ENCODE measurements at places on chromosomes 6 and 20.
A peak's percentile ranks its signal among the peaks of the same experiment; 100 is the strongest.

DNA sequence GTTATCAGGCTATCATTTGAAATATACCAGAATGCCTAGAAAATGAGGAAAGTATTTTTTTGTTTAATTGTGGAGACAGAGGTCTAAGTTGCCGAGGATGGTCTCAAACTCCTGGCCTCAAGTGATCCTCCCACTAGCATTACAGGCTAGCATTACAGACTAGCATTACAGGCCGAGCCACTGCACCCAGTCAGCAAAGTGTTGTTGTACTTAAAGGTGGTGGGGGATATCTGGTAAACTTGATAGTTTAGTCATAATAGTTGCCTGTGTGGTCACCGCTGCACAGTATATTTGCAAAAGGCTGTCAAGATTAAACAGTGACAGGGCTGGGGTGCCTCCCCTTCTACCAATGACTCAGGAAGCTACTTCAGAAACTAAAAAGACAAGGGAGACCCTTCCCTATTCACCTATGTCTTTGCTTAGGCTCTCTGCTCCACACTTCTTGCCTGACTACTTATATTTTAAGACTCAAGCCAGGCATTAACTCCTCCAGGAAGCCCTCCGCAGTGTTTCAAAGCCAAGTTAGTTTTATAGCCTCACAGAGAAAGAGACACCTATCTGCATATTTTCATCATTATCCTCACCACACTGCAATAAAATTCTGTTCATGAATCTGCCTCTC is 3.1 kb upstream of the AKIRIN2 start:
- DNase-seq = no peak

DNA sequence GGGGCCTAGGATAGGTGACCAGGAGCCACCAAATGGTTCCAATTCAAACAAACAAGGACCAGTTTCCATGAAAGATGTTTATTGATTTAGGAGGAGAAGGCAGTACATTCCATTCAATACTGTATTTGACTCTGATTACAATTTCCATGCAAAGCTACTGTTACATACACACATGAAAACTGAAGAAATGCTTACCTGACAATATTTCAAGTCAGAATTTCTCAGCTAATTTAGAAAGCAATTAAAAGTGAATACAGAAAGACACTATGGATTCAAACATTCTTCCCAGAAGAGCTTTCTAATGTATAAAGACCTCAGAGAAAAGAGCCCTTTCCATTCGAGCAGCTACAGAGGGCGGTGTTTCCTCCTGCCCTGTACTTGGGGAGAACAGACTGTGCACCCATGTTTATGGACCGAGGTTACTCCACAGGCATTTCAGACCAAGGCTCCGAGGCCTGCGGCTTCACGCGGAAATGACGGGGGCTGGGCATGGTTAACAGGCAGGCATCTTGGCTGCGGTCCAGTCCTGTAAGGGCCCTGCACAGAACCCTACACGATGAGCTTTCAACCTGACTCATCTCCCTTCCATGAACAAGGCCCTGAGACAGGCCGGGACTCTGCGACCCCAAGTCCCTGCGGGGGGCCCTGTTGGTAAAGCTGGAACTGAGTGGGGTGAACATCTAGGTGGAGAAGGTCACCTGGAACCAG is 25.7 kb upstream of the TCFL5 start:
- peak; percentile 93 for DNase-seq

GRCh38 chr6:96194675-96195074 is 178.9 kb downstream of the FUT9 start:
- DNase-seq = no peak

GRCh38 chr6:7541175-7542064 is at the start of gene DSP:
DSP (plus strand) TSS chr6:7541671; CDS start chr6:7541916, 245 bp downstream.
- no peak for DNase-seq

GRCh38 chr6:131062241-131063027 is 611 bp downstream of the EPB41L2 start:
- DNase-seq = no peak

DNA sequence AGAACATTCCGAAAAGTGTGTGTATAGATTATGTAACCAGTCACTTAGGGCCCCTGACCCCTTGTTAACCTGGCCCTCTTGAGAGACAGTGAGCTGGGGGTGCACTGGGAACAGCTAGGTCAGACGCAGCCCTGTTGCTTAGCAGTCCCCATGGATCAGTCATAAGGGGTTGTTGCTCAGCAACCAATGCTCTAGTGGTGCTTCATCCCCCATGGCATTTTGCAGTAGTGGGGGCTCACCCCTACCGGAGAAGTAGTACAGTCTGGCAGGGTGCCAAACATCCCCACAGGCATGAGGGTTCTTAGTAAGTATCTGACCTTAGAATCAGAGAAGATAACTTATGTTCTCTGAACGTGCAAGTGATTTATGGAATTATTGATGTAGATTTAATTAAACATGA is 12.3 kb downstream of the PKIB start:
- DNase-seq = no peak

DNA sequence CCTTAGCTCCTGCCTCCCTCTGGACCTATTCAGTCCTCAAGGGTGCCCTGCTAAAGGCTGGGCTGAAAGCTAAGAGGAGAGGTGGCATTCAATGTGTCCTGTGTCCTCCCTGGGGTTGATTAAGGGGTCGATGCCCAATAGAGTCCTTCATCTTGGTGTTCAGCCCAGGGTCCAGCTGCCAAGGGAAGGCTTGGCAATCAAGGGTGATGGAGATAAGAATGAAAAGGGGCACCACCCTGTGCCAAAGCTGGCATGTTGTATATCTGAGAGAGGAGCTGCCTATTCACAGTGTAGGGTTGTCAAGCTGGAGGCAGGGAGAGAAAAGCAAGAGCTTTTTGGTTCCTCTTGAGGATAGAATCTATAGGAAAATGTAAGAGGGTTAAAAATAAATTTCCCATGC is 12.3 kb downstream of the C20orf173 start:
- no peak for DNase-seq

DNA sequence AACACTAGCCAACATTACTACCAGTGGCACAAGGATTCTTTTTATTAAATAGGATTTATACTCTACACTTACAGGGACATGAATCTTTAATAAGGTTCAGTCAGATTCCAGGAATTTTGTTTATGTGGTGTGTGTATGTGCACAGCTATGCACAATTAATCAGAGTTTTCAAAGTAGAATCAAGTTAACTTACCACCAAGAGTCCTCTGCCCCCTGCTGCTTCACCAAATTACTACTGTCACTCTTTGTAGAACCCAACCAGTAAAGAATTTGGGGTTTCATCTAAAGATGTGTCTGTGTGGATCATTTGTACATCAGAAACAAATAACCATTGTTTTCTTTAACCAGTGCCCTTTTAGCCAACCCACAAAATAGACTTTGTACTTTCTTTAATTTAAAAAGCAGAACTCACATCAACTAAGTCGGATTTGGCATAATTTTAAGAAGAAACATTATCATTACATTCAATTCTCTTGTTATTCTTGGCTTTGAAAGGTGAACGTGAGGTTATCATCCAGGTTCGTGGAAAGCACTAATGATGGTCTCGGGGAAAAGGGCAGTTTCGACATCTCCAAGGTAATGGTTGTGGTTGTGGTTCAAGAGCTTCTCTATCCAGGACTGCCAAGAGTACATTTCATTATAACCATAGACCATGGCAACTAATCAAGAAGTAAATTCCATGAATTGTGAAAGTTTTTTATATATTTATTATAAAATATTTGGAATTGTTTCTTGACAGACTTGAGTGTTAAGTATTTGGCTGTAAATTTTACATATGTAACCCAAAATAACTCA is 514.3 kb upstream of the ID4 start:
- no peak for DNase-seq

DNA sequence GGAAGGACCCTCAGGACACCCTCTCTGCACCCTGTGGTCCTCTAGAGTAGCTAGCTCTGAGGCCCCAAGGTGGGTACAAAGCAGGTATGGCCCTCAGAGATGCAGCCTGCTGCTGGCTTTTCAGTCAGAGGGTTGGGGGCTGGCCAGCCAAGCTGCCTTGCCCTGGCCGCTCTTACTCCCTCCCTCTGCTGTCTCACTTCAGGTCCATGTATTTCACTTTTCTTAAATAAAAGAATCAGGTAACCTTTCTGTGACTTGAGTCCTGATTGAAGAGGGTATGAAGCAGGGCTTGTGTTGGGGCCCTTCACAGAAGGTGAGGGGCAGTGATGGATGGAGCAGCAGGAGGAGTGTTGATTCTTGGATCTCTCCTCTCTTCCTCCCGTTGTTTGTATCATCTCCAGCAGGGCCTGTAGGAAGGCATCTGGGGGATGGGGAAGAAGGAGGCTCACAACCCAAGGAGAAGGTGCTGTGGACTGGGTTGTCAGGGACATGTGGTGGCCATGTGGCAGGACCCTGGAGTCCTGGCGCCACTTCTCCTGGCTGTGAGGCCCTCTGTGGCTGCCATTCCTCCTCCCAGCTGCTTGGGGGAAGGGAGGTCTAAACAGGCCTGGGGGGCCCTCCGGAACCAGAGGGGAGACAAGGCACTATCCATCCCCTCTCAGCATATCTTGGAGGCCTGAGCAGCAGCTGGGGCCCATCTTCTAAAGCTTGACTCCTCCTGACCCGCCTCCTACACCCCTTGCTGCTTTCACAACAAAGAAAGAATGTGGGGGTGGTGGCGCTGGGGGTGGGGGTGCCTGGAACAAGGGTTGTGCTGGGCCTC is 1.1 kb upstream of the PTK7 start:
- DNase-seq = no peak

GRCh38 chr6:124986164-124986563 is 23.9 kb downstream of the RNF217 start:
- no peak for DNase-seq

Data from brain pericyte (primary cell).